ENCODE measurements at places on chromosomes 1 and 21.

- no peak for DNase-seq
These were observed 15.6 kb upstream of the FMOD start for GRCh38 chr1:203366476-203366875.

DNA sequence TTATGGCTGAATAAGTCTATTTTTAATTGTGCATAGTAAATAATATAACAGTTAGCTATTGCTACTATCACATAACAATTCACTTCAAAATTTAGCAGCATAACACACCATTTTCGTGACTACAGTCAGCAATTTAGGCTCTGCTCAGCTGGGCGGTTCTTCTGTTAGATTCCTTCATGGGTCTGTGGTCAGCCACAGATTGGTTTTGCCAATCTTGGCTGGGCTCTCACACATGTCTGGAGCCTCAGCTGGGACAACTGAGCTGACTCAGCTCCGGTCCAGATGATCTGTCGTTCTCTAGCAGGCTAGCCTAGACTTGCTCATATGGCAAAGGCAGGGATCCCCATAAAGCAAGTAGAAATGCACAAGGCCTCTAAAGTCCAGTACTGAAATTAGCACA, 15.1 kb upstream of the CDC42BPA start:
- DNase-seq, result no peak

GRCh38 chr1:87791931-87792740, 463.5 kb downstream of the LMO4 start:
- DNase-seq, result no peak

GRCh38 chr1:53396573-53397268, 62.5 kb upstream of the DMRTB1 start:
- no peak for DNase-seq

- DNase-seq, result no peak
These were observed 10.0 kb upstream of the RASSF5 start for GRCh38 chr1:206497363-206497762.

Measured in D721Med (cell line).